ENCODE measurements at places on chromosomes 2 and 18.

GRCh38 chr2:26352892-26353291 lies 6.3 kb upstream of the ADGRF3 start:
- no peak for DNase-seq

GRCh38 chr2:856041-856440 lies 94.6 kb upstream of the SNTG2 start:
- DNase-seq: no peak

- DNase-seq: no peak
These were observed 42.8 kb upstream of the INHBB start for GRCh38 chr2:120303177-120303576.

- DNase-seq: no peak
These were observed 67.8 kb upstream of the ARL4C start for GRCh38 chr2:234564699-234565098.

GRCh38 chr2:199457147-199458008 lies at the start of gene SATB2:
Gene SATB2, minus strand, starts transcription at chr2:199457939. Its CDS starts 1,902 bp downstream, at chr2:199456037.
- DNase-seq: no peak

- peak; percentile 58 for DNase-seq
These were observed 38.8 kb upstream of the BMP10 start for GRCh38 chr2:68909793-68910674.

DNA sequence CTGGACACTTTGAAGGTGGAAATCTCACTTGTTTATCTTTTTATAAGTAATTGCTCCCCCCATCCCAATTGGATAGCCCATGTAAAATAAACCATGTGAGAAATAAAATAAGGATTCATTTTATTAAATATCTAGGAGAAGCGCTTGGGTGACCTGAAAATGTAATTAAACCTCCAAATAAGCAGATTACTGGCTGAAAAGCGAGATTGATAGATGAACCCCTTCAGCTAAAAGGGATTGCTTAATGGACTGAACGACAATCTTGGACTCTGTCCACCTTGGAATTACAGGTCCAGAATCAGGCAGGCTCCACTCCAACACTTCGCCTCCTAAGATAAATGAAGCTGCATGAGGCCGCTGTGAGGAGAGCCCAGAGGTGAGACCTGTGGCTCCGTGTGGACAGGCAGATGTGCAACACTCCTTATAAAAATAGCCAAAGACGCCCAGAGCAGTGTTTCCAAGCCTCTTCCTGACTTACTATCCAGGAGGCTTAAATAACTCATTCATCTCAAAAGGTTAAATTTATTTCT lies 441.5 kb downstream of the MTX2 start:
- DNase-seq: no peak

DNA sequence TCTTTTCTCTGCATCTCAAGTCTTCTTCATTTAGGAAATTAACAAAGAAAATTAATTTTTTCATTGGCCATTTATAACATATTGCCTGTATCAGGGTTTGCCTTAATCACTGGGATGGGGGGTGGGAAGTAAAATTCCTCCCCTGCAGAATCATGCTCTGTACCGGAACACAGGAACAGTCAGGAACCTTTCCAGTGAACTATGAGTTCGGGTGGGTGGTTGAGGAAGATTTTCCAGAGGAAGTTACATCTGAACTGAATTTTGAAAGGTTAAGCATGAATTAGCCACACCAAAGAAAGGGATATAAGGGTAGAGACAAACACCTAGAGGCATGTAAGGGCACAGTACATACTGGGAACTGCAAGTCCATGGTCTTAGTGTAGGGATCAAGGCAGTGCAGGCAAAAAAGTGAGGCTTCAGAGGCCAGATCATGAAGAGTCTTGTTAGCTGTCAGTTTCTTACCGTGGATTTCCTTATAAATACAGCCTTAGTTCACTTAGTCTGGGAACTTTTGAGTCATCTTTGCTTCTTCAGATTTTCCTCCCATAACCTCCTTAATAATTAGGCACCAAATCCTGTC lies 55.6 kb downstream of the FAM117B start:
- DNase-seq: no peak

DNA sequence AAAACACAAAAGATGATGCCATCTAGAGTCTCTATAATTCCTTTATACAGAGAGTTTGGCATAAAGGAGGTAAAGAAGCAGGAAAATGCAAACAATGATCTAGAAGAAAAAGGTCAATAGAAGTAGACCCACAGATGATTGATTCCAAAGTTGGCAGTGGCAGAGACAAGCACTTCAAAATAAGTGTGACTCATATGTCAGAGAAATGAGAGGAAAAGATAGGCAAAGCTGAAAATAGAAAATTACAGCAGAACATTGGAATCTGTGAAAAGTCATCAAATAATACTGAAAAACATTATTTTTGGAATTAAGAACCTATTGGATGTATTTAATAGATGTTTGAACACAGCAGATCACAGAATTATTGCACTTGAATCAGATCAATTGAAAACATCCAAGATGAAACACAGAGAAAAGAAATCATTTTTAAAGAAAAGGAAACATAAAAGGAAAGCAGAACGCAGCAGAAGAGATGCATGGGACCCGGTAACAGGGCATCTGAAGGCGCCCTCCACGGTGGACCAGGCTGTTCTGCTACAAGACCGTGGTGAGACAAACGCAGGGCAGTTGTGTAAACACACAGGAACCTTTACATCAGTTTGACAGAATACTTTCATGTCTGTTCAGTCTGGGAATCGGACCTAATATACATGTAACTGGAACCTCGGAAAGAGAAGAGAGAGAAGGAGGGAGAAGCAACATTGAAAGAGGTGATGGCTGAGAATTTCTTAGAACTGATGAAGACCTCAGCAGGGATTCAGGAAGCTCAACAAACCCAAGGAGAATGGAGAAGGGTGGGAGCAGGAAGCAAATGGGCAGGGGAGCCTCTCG lies 74.6 kb upstream of the GPC1 start:
- DNase-seq: no peak

DNA sequence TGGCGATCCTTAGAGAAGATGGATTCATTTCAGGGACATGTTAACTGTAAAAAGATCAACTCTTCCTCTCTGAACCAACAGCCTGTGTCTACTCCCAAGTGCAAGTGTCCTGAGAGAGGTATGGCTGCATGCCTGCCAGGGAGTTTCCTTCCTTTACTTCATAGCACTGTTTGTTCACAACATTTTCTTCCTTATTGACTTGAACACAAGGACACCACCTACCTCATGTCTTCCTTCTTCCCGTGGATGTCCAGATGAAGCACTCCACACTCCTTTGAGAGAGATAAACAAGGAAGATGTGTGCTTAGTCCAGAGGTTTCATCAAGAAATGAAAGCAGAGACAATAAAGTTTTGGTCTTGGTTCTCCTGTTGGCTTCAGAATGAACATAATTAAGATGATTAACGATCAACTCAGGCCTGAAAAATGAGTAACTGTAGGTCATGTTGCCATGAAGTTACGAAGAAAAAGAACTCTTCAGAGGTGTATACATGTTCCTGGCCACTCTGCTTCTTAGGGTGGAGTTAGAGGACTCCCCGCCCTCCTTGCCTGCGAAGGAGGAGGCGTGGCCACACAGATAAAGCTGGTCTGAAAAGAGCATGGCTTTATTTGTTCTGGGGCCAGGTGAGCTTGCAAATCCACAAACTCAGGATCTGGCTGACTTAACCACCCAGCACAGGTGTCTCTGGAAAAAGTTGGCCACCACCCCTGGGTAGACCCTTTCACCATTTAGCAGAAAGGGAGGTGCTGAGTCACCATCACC lies 155.0 kb upstream of the KCTD1 start:
- DNase-seq: no peak

DNA sequence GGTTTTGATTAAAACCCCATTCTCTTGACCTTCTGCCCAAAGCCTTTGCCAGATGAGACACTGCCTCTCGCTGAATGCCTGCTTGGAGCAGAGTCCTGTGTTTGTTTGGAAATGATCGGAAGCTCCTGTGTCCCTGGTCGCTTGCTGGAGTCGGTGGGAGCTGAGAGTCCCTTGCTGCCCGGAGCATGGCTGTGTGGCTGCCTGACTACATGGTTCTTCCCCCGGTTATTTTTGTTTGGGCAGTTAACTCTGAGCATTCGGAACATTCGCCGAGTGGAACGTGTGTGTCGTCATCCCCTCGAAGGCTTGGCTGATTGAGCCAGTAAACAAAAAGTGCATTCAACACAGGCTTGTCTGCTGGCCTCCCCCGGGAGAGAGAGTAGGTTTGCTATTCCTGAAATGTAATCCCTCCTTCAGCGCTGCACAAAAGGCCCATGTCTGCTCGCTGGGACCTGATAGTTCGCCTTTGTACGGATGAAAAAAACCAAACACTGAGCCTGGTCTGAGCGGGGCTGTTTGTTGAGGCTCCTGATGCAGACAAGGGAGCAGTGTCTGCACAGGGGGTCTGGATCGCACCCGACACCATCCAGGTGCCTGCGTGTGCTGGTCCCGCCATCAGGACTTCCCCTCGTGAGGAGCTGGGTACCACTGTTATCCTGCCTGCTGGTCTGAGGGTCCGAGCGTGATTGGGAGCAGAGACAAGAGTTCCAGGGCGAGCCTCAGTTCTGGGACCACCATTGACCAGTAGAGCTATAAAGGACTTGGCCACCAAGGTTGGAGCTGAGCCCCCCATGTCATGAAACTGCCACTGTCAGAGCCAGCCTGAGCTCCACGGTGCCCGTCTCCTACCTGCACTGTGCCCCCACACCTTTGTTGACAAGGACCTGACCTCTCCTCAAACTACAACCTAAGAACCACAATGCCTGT lies 83.8 kb downstream of the AGAP1 start:
- DNase-seq: no peak

GRCh38 chr2:24429197-24430074 lies 61.6 kb upstream of the NCOA1 start:
- no peak for DNase-seq

GRCh38 chr2:191391171-191391570 lies 146.0 kb downstream of the MYO1B start:
- no peak for DNase-seq

DNA sequence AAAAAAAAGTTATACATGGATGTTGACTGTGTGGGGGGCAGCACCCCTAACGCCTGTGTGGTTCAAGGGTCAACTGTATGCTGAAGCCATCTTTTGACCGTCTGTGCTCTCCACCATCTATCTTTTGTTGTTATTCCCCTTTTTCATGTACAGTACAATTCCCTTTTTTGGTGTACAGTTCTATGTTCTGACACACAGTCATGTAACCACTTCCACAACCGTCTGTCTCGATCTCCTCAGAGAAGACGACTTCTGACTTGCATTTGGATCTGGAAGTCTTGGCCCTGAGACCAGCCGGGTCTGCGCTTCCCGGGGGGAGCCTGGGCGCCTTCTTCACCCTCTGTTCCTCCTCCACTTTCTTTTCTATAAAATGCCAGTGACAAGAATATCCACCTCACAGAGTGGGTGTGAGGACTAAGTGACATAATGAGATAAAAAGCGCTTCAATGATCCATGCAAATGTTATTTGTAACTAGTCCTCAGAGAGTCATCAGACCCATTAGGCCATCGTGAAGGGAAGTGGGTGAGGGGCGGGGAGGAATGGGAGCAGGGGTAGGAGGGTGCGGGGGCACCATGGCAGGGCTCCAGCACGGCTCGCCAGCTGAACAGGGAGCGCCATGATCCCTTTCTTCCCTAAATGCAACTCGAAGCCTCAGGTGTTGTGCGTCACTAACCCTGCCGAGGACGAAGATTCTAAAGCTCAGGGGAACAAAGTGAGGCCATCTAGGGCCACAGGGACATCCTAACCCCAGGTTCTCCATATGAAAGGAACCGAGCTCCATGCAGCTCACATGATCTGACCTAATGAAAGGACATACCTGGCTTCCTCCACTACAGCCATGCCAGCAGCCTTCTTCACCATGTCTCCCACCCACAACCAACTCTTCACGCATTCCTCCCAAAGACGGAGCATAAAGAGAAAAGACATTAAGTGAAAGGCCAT lies 16.6 kb downstream of the ADCY3 start:
- no peak for DNase-seq
